ENCODE measurements at places on chromosomes 16 and 17. TPM values are rescaled to one million over a fixed set of nuclear protein-coding genes. Genes with fewer than 3 reads are reported as not detected.
A peak's percentile ranks its signal among the peaks of the same experiment; 100 is the strongest.

The BAIAP3 gene
- total RNA-seq = 9.4 TPM

GRCh38 chr16:55444754-55445485 lies 34.1 kb upstream of the MMP2 start:
- H3K27ac ChIP-seq = no peak overlapping the region
- no peaks in the 10 kb centered on the region for H3K27me3 ChIP-seq
- DNase-seq = no peak

GRCh38 chr17:13749166-13749890 lies 147.6 kb upstream of the HS3ST3A1 start:
- H3K27me3 ChIP-seq = no peaks in the 10 kb centered on the region
- no peak overlapping the region for H3K27ac ChIP-seq
- H3K4me3 ChIP-seq = no peak overlapping the region
- H3K4me1 ChIP-seq = no peaks in the 10 kb centered on the region
- DNase-seq = no peak

DNA sequence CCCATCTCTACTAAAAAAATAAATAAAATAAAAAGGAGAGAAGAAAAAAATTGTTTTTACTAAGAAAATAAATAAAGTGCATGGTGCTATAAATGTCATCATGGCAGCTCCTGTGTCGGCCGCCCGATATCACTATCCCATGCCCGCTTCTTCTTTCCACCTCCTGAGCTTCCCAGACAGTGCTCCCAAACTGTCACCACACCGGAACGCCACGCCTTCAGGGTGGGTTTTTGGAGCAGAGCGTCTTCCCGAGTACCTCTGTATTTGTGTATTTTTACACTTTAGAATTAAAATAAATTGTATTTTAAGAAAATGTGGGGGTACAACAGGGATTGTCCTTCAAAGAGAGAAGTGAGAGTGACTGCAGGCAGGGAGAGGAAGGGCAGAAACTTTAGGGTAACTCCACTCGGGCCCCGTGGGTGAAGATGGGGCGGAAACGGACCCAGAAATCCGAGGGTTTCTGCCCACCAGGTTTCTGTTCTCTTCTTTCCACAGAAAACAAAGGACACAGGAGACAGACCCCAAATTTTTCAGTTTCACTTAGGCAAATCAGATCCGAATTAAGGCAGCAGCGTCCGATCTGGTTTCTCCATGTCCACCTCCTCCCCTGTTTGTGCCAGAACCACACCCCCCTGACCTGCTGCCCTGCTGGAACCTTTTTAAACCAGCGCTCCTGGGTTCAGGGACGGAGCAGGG lies 3.6 kb upstream of the ITGAX start:
- no peak for DNase-seq
- H3K4me3 ChIP-seq = no peak overlapping the region
- H3K27me3 ChIP-seq = no peaks in the 10 kb centered on the region
- H3K4me1 ChIP-seq = no peaks in the 10 kb centered on the region
- H3K27ac ChIP-seq = no peak overlapping the region
- no peaks in the 10 kb centered on the region for H3K36me3 ChIP-seq

DNA sequence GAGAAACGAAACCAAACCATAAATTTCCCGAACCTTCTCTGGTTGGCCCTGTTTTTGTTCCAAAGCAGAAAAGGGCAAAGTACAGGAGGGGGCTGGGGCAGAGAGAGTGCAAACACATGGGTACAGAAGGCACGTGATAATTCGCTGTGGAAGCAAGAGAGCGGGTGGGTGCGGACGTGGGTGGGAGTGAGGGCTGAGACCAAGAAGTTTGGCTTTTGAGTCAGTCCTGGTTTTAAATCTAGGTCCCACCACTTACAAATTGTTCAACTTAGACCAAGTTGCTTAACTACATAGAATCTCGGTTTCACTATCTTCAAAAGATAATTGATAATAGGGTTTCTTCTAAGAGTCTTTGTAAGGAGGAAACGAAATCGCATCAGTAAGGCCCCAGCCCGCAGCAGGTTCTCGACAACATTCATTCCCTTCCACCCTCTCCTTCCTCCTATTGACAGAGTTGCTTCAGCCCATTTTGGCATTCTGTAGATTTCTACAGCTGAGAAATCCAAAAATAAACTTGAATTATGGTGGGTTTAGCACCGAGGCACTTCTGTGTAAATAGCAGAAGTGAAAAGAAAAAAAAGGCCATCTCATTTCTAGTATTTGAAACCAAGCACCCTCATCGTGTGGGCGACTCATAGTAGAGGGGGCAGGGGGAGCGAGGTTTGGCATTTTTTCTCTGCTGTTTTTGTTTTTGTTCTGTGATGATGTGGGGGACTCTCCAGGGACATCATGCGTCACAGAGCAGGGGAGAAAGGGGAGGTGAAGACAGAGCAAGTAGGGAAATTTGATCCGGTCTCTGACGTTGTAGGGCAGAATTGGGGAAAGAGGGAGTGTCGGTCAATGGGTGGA lies 33.6 kb upstream of the CCR7 start:
- no peaks in the 10 kb centered on the region for H3K4me1 ChIP-seq
- no peak overlapping the region for H3K27ac ChIP-seq
- no peaks in the 10 kb centered on the region for H3K36me3 ChIP-seq
- no peaks in the 10 kb centered on the region for H3K27me3 ChIP-seq
- H3K4me3 ChIP-seq = no peak overlapping the region

The KIF18B gene
- total RNA-seq = 31.3 TPM

DNA sequence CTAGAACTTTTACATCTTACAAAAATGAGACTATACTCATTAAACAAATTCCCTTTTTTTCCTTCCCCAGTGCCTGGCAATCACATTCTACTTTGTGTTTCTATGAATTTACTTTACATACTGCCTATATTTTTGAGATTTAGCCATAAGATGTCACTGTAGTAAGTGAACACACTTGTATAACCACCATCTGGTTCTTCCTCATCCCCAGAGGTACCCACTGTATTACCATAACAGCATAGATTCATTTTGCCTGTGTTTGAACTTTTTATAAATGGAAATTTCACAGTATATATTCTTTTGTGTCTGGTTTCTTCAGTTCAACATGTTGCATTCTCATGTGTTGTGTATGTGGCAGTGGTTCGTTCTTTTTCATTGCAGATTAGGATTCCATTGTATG lies 15.8 kb downstream of the CYB5B start:
- H3K27me3 ChIP-seq = no peaks in the 10 kb centered on the region
- peak overlapping the region; percentile 36 for H3K27ac ChIP-seq
- peaks cover 55% of the 10 kb centered on the region for H3K4me1 ChIP-seq
- no peak overlapping the region for H3K4me3 ChIP-seq
- peaks cover 4% of the 10 kb centered on the region for H3K36me3 ChIP-seq

The ADAM11 gene
- total RNA-seq = 3.5 TPM

DNA sequence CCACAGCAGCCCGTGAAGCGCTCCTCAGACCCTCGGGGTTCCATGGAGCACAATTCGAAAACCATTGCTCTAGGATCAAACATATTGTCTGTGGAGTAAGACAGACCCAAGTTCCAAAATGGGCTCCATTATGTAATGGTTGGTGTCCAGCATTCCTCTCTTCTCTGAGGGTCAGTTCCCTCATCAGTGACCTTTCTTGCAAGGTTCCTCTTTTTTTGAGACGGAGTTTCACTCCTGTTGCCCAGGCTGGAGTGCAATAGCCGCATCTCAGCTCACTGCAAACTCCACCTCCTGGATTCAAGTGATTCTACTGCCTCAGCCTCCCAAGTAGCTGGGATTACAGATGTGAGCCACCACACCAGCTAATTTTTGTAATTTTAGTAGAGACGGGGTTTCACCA lies 28.4 kb downstream of the PLXDC1 start:
- H3K27me3 ChIP-seq = no peaks in the 10 kb centered on the region
- no peaks in the 10 kb centered on the region for H3K4me1 ChIP-seq
- H3K36me3 ChIP-seq = no peaks in the 10 kb centered on the region

DNA sequence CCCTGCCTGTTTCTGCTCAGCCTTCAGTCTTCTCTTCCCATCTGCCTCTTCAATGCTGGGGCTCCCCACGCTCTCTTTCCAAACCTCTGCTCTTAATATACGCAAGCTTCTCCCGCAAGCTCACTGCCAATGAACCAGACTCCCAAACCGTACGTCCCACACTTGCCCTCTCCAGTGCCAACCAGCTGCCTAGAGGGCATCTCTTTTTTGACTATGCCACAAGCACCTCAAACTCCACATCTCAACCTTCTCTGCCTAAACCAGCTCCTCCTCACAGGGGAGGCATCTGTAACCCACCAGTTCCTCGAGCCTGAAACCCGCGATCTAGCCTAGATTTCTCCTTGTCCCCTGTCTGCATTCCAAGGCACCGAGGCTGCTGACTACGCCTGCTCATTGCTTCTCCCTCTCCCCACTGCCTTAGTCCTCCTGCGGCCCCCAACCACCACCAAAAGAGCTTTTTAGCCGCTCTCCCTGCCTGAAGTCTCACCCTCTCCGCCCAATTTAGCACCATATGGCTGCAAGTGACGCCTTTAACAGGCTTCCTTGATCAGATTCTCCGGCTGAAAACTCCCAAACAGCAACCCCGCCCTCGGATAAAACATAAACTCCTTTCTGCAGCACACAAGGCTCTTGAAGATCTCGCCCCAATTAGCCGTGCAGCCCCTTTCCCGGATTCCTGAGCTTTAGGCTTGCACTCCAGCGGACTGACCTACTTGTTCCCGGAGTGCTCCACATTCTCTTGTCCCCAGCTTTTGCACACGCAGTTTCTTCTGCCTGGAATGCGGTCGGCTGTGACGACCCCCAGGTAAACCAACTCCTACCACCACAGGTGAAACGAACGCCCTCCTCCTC lies 1.5 kb downstream of the GGA2 start:
- no peaks in the 10 kb centered on the region for H3K36me3 ChIP-seq
- peak overlapping the region; percentile 91 for H3K4me3 ChIP-seq
- peak overlapping the region; percentile 80 for H3K27ac ChIP-seq
- no peaks in the 10 kb centered on the region for H3K27me3 ChIP-seq
- H3K4me1 ChIP-seq = peaks cover 36% of the 10 kb centered on the region
- DNase-seq = no peak

- peak within 1 kb of the TSS; percentile 71 for H3K27ac ChIP-seq
- peak within 1 kb of the TSS; percentile 48 for H3K4me3 ChIP-seq
- DNase-seq = peak; percentile 76
- peaks cover 5% of the 10 kb centered on the region for H3K4me1 ChIP-seq
- H3K27me3 ChIP-seq = no peaks in the 10 kb centered on the region
Observed at GRCh38 chr16:29899516-29900101, at the start of gene SEZ6L2. TSS of gene SEZ6L2 (minus strand) at chr16:29899550. CDS start at chr16:29899019, 531 bp downstream.

The UNC13D gene
- 12.7 TPM for total RNA-seq

- no peak for DNase-seq
- H3K27me3 ChIP-seq = no peaks in the 10 kb centered on the region
- no peaks in the 10 kb centered on the region for H3K36me3 ChIP-seq
- H3K4me3 ChIP-seq = no peak overlapping the region
Observed at GRCh38 chr17:54085020-54085419, 262.3 kb downstream of the KIF2B start.
